Right renal cortex interstitium (tissue), 3 donors: ENCODE measurements at places on chromosomes 2 and 18.

DNA sequence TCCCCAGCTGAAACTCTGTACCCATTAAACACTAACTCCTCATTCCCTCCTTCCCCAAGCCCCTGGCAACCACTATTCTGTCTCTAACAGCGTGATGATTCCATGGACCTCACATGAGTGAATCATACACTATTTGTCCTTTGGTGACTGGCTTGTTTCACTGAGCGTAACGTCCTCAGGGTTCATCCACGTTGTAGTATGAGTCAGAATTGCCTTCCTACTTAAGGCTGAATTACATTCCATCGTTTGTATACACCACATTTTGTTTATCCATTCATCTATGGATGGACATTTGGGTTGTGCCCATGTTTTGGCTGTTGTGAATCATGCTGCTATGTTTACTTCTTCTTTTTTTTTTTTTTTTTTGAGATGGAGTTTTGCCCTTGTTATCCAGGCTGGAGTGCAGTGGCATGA is 19.6 kb upstream of the CABLES1 start:
- DNase-seq: no peak

DNA sequence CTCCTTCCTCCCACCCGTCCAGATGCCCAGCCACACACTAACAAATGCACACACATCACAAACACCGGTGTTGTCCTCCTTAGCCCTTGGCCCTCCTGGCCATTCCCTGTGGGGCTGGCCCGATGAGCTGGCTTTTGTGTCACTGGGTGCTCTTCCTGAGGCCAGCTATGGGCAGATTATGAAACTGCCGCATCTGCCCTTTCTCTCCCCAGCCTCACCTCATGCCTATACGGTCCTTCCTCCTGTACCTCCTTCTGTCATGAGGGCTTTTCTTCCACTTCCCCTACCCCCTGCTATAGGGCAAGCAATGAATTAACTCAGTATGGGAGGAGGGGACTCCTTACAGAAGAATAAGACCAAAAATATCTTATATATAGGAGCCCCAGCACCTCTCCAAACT is 10.3 kb upstream of the INO80C start:
- DNase-seq: no peak

GRCh38 chr18:23058746-23059415 is 76.4 kb upstream of the CABLES1 start:
- DNase-seq: no peak

- no peak for DNase-seq
These were observed 37.2 kb downstream of the TSHZ1 start for GRCh38 chr18:75247611-75248421.

GRCh38 chr18:9919564-9920232 is 5.9 kb downstream of the VAPA start:
- no peak for DNase-seq

DNA sequence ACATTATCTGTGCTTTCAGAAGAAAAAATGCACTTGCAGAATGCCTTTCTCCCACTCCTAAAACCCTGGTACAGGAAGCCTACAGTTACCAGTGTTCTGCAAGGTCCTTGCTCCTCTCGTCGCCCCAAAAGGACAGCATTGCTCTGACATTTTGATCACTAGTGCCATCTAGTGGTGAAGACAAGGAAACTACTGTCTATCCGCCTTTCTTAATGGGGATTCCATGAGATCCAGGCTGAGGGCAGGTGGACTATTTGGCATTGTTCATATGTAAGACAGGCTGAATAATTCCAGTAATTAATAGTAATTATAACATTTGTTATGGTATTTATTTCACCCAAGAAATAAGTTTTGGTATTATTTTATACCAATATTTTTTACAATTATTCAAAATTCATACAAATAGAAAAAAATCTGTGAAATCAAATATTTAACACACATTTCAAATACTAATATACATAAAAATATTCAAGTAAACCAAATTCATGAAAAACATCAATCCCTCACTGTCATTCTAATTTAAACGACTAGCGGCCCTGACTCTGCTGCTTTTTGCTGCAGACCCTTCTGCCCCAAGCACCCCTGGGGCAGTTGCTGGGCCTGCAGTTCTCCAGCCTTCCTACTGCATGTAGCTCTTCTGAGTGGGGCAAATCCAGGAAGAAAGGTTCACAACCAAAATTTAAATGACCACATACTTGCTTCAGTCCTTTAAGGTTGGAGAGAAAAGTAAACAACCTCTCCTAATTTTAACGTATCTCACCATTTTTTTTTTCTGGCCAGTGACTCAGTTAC is 19.0 kb downstream of the TPGS2 start:
- DNase-seq: no peak

DNA sequence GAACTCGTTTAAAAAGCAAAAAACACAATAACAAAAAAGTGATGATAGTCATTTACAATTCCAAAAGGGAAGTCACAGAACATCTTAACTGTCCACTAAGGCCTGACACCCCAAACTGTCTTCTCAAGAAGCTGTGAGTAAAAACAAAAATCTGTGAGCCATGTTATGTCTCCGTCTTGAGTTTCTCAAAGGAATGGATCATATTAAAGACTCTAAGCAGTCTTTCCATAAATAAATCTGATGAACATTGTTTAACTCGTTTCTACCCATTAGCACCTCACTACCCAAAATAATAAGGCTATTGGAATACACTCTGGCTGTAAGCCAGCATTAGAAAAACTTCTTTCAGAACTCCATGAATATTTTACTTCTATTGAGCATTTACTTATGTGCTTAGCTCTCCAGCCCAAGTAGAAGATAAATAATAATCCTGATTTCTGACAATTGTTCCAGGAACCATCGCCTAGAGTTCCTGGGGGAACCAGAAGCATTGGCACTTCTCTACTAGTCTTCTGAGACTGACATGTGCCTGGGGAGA is 396.0 kb downstream of the STK39 start:
- DNase-seq: no peak

- DNase-seq: no peak
These were observed 265.5 kb upstream of the KCNJ3 start for GRCh38 chr2:154433010-154433409.

DNA sequence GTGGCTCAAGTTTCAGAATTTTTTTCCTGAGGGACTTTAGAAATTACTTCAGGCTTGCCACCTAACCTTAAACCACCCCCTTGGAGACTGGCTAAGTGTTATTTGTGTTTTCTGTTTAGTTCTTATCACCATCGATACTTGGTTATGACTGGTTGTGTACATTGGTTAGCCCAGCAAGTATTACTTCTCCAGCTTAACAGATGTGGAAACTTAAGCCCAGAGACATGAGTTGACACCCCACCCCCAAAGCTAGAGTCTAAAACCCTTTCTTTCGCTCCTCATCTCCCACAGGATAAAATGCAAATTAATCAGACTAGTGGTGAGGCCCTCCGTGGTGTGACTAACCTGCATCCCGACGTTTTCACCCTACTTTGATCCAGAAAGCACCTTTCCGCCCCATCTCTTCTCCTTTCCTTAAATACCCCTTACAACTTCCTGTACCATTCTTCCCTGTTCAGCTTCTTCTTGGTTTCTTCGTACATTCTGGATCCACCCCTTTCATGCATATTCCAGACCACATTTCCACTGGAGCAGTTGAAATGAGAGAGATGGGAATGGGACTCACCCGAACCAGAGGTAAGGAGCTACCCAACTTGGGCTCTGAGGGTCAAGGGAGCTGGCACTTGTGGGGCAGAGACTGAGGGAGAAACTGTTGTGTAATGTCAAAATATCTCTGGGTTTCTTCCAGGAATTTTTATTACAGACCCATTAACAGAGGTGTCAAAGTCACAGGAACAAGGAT is 819 bp upstream of the MAP3K2 start:
- DNase-seq: no peak

DNA sequence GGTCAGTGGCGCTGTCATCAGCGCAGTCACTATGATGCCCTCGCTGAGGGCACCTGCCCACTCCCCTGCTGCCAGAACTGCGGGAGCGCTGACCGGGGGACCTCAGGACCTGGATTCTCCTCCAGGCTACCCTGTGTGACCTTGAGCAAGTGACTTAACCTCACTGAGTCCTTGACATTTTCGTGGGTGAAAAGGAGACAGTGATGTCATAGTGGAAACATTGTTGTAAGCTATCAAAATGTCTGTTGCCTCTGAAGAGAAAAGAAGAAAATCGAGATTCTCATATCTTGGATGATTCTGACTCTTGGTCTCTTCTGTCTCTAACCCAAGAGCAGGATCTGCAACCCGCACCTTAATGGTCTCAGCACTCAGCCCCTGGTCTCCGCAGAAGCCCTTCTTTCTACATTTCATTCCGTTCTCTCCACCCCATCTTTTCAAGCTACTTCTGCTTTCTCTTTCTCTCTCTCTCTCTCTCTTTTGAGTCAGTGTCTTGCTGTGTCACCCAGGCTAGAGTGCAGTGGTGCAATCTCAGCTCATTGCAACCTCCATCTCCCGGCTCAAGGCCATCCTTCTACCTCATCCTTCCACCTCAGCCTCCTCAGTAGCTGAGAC is 978 bp upstream of the TUBA4A start:
- DNase-seq: no peak

DNA sequence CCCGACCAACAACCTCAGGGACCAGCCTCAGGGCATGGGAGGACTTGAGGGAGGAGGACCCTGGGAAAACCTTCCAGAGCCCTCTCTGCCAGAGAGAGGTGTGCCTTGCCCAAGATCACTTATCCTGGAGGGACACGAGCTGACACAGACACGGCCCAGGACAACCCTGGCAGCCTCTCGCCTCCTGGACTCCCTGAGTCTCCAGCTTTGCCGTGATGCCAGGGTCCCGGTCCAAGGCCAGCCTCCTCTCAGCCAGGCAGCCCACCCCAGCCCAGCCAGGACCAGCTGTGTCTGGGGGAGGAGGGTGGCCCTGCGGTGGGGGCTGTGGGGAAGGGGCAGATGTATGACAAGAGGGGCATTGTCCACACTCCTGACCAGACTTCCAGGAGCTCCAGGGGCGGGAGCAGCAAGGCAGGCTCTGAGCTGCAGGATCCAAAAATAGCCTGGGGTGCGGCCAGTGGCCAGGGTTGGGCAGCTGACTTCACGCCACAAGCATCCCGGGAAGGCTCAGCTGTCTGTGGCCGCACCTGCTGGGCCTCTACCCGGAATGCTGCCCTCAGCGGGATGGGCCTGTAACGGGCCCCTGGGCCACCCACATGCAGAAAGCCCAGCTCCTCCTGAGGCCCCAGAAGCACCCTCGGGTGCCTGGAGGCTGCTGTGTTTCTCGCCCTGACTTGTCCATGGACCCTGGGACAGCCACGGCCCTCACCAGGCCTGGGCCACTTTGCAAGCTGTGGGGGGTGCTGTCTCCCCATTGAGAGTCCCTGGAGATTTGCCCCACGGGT is 65.5 kb upstream of the GPC1 start:
- no peak for DNase-seq

GRCh38 chr2:36769106-36769505 is 72.6 kb downstream of the VIT start:
- DNase-seq: no peak

- no peak for DNase-seq
These were observed 84.7 kb downstream of the EHD3 start for GRCh38 chr2:31318361-31319336.

GRCh38 chr2:240640939-240641338 is 15.7 kb downstream of the GPR35 start:
- no peak for DNase-seq

DNA sequence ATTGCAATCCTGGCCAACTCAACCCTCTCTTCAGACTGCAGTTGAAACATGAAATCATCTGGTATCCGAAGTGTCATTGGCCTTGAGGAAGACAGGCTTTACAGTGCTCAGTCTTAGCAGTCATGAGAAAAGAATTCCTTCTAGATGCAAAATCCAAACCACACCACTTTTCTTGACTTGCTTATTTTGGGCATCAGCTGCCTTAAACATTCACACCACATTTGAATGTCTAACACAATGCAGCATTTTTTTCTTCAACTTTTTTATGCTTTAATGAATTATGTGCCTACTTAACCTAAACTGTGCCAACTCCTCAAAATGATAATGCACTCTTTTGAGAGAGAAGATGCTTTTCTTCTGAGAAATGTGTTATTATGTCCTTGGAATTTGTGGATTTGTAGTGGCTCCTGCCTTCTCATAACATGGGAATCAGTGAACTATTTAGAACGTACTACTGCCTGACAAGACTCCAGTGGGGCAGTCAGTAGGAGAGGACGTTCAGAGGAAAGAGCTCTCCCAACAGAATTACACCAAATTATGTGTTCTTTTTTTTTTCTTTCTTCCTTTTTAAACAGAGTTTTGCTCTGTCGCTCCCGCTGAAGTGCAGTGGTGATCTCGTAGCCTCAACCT is 3.2 kb upstream of the FAM98A start:
- no peak for DNase-seq

GRCh38 chr2:216023055-216023648 is 9.8 kb upstream of the MREG start:
- DNase-seq: no peak

DNA sequence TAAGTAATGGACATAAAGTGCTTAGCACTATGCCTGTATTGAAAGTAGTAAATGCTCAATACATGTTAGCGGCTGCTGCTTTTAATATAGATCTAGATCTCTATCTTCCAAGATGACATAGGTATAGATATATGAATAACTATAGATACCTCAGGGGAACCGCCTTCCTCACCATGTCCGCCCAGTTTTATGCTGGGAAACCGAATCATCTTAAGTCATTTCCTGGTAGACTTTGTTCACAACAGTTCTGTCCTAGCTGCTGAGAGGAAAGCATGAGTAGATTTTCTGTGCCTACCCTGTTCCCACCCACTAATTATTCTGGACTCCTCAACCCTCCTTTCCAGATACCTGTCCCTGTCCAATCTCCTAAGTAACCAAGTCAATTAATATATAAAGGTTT is 21.6 kb upstream of the ITM2C start:
- no peak for DNase-seq

DNA sequence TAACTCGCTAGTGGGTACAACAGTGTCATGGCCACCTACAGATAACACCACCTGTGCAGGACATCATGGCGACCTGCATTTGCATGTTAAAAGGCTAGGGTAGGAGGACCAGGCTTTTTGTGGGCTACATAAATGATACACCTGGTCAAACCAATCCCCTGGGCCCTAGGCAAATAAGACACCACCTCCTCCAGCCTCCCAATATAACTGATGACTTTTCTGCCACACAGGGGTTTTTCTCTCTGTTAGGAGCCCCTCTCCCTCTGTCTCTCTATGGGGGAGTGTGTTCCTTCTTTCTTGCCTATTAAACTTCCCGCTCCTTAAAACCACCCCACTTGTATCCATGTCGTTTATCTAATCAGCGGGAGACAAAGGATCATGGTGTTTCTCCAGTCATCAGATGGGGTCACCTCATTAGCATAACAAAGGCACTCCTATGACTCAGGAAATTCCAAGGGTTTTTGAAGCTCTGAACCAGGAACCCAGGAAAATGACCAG is 10.8 kb upstream of the BUB1 start:
- DNase-seq: no peak
